ENCODE measurements at places on chromosomes 6 and 20. TPM values are rescaled to one million over a fixed set of nuclear protein-coding genes. Genes with fewer than 3 reads are reported as not detected.

PCK1 gene
- not detected for total RNA-seq

MPIG6B gene
- total RNA-seq = not detected

SH3BGRL2 gene
- 36.1 TPM for total RNA-seq

CLPSL1 gene
- not detected for total RNA-seq

MUC22 gene
- total RNA-seq = not detected

ZMYND8 gene
- 98.7 TPM for total RNA-seq

GPX5 gene
- total RNA-seq = not detected

MYLK4 gene
- total RNA-seq = 0.20 TPM

Data from endodermal cell (in vitro differentiated cells).